ENCODE measurements at places on chromosomes 5 and 9.

DNA sequence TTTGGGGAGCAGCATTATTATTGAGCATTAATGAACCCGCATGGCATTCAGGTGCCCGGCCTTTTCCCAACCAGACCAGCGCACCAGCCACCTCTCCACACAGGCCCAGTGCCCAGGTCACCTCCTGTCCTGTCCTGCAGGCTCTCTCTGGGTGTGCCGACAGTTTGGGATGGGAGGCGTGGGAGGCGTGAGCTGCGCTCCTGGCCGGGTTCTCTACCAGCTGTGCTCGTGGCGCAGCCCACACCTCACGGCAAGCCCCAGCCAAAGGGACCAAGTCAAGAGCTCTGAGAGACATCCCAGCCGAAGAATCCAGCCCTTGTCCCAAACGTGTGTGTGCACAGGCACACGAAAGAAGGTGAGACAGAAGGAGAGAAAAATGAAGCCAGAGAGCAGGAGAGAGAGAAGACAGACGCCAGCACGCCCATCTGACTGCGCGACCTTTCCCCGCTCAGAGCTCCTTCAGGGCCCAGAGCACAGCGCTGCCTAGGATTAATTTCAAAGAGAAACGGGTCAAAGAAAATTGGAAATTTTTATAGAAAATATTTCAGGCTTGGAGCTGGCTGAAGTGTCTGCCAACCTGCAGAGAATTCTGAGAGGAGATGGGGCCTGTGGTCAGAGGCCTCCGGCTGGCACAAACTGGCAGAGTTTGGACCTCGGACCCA, 81.7 kb downstream of the ADAMTS2 start:
- no peaks in the 10 kb centered on the region for H3K36me3 ChIP-seq
- peaks cover 2% of the 10 kb centered on the region for H3K27me3 ChIP-seq
- no peak overlapping the region for H3K27ac ChIP-seq
- no peaks in the 10 kb centered on the region for H3K4me1 ChIP-seq

DNA sequence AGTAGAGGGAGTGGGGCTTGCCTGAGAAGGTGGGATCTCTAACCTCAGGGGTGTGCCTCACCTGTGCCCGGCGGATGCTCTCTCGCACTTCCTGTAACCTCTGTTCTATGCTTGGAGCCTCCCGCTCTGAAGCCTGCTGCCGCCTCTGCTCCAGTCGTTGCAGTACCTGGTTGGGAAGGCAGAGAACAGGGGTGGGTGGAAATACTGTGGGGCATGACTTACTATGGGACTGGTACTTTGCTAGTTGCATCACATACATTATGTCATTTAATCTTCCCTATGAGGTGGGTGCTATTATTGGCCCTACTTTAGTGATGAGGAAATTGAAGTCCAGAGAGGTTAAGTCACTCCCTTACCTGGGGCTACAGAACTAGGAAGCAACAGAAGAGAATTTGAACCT, 5.2 kb downstream of the FCHSD1 start:
- DNase-seq: no peak
- no peaks in the 10 kb centered on the region for H3K27me3 ChIP-seq
- no peak overlapping the region for H3K4me3 ChIP-seq
- peaks cover 30% of the 10 kb centered on the region for H3K4me1 ChIP-seq
- peaks cover 10% of the 10 kb centered on the region for H3K36me3 ChIP-seq

DNA sequence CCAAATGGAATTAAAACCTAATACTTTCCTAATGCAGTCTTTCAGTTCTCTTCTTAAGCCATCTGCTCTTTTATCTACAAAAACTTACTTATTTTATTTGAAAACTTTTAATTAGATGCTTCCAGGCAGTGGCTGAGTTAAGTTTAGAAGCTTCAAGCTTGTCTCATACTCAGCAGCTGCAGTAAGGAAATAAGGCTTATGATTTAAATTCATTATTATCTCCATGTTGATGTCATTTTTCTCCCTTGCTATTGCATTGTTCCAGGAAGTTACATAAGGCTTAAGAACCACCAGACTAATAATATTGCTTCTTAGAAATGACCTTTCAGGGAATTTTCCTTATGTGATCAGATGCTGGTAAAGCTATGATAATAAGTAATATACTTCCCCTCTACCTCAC, 119.6 kb downstream of the PPP2R2B start:
- H3K27ac ChIP-seq: no peak overlapping the region
- DNase-seq: no peak
- H3K36me3 ChIP-seq: no peaks in the 10 kb centered on the region
- H3K27me3 ChIP-seq: no peaks in the 10 kb centered on the region
- no peak overlapping the region for H3K4me3 ChIP-seq
- peaks cover 15% of the 10 kb centered on the region for H3K4me1 ChIP-seq

- no peaks in the 10 kb centered on the region for H3K36me3 ChIP-seq
- no peak overlapping the region for H3K27ac ChIP-seq
Measured at GRCh38 chr5:180915924-180916323, 17.0 kb downstream of the BTNL8 start.

GRCh38 chr9:90925581-90926257, 124.1 kb downstream of the SYK start:
- no peaks in the 10 kb centered on the region for H3K4me1 ChIP-seq
- no peak overlapping the region for H3K4me3 ChIP-seq
- no peak for DNase-seq
- no peak overlapping the region for H3K27ac ChIP-seq
- H3K36me3 ChIP-seq: no peaks in the 10 kb centered on the region
